ENCODE measurements at places on chromosomes 5 and 9.
A peak's percentile ranks its signal among the peaks of the same experiment; 100 is the strongest.

DNA sequence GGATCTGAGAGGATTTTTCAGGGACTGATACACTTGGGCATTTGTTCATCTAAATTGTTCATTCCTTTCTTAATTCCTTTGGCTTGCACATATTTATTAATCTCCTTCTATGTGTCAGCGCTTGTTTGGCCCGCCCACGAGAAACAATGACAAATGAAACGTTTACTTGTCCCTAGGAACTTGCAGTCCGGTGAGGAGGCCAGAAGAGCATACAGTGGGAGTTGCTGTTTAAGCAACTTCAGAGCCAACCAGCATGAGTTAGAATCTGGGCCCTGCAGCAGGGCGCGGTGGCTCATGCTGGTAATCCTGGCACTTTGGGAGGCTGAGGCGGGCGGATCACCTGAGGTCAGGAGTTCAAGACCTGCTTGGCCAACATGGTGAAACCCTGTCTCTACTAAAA is 18.8 kb downstream of the FBXL7 start:
- no peak for DNase-seq

DNA sequence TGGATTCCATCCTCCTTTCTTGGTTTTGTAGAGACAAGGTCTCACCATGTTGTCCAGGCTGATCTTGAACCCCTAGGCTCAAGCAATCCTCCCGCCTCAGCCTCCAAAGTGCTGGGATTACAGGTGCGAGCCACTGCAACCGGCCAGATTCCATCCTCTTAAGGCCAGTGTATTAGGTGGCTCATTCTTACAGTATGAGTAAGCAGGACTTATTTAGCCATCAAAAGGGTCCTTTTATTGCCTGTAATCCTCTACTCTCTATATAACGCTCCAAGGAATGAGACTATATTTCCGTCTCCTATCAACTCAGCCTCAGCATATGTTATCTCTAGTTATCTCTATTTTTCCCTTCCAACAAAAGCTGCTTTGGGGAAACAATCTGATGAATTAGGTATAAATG is 3.0 kb upstream of the ERBIN start:
- DNase-seq = no peak

DNA sequence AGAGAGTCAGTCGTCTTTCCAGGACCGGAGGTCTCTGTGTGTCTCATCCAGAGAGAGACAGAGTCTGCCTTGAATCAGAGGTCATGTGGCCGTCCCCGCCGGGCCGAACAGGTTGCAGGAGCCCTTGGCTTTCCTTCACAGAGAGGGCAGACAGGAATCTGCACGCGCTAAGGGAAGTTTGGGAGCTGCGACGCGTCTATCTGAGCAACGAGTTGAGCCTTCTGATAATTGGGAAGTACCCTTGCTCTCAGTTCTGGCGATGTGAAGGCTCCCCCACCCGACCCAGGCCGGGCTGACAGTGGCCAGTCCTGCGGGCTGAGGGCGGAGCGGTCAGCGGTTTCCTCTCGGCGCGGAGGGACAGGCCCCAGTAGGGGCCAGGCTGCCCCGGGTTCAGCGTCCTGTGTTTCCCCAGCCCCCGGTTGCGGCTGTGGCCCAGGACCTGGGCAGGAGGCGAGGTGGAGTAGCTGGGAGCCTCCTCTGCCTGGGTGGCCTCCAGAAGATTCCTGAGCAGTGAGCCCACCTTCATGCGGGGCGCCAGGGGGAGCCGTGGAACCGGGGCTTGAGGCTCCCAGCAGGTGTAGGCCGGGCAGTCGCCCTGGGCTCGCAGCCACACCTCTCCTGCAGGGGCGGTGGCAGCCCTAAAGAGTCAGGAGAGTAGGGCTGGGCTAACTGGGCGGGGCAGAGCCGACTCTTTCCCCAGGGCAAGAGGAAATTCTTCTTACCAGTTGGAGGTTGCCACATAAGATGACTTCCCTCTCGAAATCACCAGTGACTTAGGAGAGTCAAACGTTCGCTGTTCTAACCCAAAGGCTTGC is 13.9 kb downstream of the NR2F1 start:
- no peak for DNase-seq

- peak; percentile 70 for DNase-seq
Observed at GRCh38 chr9:112194969-112195431, 19.9 kb upstream of the SUSD1 start.

GRCh38 chr9:104944356-104944755 is 16.4 kb upstream of the ABCA1 start:
- DNase-seq = peak; percentile 70

GRCh38 chr5:118722122-118723020 is 266.0 kb downstream of the DTWD2 start:
- DNase-seq = no peak

GRCh38 chr5:74954919-74955318 is 88.7 kb upstream of the FAM169A start:
- peak; percentile 82 for DNase-seq

- peak; percentile 45 for DNase-seq
Observed at GRCh38 chr5:171874234-171874633, 88.6 kb downstream of the SMIM23 start.

DNA sequence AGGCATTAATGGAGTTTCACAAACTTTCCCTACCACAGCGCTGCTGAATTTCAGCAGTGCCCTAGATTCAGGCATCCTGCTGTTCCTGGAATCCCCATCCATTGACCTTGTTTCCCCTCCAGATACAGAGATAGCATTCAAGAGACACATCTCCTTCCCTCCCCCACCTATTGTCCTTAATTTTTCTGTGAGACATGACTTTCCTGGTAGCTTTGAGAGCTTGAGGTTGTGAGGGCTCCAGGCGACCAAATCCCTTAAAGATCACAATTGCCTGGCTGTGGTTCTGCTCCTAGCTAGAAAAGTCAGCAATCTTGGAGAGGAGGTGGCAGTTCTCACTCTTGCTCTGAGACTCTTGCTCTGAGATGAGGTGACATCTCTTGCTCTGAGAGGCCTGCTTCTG is 48.0 kb downstream of the PRR16 start:
- DNase-seq = no peak

DNA sequence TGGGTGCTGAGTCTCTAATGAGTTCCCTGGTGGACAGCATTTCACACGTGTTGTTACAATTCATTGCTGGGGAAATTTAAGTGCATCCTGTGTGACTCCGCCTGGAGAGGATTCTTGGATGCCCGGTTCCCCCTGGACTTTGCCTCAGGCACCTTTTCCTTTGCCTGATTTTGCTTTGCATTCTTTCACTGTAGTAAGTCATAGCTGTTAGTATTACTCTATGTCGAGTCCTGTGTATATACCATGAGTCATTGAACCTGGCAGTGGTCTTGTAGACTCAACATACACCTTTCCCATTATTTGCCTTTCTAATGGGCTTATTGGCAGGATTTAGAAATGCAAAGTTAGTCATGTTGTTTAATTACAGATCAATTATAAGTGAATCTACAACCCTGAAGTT is 81.9 kb upstream of the DHFR start:
- peak; percentile 55 for DNase-seq

DNA sequence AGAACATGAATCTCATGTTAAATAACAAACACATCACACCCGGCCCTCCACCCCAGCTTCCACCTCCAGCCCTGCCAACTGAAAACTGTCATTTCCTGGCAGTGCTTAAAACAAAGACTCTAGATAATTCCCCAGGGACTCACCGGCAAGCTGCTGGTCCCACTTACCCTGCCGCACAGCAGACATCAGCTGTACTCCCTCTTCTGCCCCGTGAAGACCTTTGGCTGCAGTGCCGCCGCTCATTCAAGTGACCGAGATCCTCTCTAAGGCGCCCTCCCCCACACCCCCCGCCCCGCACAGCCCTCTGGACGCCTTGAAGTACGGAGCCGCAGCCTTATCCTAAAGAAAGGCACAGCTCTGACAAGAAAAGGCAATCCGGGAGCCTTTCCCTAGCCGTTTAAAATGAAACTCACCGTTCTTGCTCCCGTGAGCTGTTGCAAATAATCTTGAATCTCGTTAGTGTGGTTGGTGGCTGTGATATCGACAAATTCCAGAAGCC is 434 bp downstream of the GLRX start:
- peak; percentile 25 for DNase-seq

DNA sequence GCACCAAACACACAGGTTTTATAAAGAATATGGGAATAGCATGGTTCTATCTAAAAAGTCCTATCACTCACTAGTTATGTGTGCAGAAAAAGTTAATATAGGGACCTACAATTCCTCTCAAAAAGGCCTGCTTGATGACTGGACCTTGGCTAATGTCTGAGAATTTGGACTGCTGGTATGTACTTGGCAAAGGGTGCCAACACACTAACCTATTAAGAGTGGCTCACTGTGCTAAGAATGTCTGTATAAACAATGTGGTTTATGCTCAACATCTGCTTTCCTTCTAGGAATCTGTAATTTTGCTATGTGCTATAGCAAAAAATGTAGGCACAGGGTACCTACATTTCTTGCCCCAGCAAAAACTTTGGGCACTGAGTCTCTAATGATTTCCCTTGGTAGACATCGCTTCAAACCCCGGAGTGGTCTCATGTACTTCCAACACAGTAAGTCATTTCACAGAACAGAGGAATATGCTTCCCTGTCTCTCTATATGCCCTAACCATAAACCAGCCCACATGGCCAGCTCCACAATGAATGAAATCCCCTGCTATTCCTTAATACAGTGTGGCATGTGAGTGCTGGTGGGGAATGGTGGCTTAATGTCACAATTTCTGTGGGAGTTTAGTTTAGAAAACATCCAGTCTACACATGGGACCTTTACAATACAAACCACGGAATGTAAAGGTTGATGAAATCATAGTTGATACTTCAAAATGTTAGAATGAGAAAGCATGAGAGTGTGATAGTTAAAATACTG is 101.7 kb downstream of the UBAP2 start:
- DNase-seq = peak; percentile 98

All from IMR-90 (cell line).